ENCODE measurements at places on chromosomes 7 and 10.

DNA sequence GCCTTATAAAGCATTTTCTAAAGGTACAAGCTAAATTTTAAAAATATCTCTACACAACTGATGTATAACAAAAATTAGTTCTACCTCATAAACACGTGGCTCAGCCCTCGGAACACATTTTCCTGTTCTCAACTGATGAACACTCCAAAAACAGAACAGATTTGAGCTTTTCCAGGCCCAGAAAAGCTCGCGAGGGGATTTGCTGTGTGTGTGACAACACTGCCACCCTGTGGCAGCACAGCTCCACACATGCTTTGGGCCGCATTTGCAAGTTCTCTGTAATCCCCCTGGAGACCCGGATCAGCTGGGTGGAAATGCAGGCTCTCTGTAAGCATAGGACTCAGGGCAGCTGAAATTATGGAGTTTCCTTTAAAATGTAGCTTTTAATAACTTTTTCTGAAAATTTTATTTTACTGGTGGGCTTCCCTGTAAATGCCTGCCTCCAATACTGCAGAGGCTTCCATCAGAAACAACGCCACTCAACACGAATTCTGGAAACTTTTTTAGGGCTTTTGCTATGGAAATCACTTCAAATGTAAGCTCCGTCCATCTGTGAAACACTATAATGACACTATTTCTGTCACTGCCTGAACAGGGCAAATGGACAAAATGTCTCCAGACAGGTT, 155.5 kb downstream of the COBL start:
- peak; percentile 8 for DNase-seq

DNA sequence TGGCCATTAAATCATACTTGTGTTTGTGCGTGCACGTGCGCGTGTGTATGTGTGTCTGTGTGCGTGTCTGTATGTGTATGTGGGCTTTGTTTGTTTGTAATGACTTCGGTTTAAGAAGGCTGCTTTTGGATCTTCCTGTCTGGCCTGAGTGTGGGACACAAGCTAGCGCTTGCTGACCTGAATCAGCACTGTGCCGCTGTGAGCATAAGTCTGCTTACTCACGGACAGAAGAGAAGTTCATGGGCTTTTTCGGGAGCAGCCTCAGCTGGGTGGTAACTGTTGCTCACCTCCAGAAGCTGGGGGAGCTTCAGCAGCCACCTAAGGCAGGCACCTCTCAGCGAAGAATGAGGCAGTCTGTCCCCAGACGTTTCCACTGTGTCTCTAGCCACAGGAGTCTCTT, 56.1 kb upstream of the TRUB1 start:
- no peak for DNase-seq

DNA sequence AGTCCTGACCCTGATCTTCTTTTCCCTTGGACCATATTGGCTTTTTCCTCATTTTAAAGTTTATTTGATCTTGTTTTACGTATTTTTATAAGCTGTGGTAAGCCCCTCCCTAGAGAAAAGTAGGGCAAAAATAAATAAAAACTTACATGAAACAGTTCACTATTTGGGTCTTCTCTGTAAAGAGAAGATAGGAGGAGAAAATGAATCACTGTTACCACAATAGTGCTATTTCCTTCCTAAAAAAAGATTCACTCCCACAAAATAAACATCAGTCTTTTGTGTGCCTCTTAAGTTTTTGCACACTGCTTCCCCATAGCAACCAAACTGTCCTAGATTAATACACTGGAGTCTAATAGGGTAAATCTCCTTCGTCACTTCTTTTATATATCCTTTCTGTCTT, 1.4 kb upstream of the SVIL start:
- DNase-seq = no peak

DNA sequence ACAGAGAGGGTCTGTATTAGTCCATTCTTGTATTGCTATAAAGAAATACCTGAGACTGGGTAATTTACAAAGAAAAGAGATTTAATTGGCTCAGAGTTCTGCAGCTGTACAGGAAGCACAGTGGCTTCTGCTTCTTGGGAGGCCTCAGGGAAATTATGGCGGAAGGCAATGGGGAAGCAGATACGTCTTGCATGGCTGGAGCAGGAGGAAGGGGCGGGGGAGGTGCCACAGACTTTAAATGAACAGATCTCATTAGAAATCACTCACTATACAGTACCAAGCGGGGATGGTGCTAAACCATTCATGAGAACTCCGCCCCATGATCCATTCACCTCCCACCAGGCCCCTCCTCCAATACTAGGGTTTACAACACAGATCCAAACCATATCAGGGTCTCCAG, 3.7 kb upstream of the CALU start:
- DNase-seq = no peak

DNA sequence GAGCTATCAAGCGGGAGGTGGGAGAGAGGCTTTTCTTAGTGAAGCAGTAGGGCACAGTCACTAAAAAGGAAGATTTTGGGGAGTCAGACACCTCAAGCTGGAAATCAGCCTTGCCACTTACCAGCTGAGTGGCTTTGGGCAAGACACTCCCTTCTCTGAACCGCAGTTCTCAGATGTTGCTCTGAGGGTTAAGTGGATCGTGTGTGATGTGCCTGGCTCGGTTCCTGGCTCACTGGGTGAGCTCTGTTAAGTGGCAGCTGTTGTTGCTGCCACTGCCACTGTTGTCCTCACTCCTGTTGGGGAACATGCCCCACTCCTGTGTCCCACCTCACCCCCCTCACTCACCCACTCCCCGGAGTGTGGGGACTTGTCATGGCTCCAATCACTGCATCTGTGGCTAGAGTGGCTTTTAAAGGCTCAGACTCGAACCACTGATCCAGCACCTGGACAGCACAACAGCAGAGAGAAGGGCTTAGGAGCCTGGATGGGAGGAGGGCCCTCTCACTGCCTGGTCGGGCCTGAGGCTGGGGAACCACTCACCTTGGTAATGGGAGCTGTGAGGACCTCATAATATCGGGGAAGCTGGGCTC, 20.0 kb downstream of the PYROXD2 start:
- DNase-seq = no peak

- no peak for DNase-seq
Measured at GRCh38 chr7:23072922-23073321, 32.7 kb upstream of the KLHL7 start.

- DNase-seq = no peak
Measured at GRCh38 chr7:11252705-11253272, 279.1 kb downstream of the PHF14 start.

DNA sequence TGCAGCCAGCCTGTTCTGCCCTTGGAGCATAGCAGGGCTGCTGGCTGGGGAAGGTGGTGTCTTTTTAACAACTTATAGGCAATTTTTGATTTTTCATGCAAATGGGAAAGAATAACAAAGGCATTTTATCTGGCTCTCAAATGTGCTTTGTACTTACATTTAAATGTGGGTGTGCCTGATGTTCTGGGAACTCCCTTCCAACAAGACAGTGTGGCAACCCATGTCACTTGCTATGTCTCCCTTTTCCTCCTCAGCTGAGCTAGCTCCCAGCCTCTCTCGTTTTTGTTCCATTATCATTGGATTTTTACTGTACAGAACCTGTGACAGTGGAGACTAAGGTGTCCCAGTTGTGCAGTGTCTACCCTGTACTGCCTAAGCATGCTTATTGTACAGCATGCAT, 93.5 kb upstream of the PDCD4 start:
- DNase-seq = no peak

- no peak for DNase-seq
Measured at GRCh38 chr7:112510001-112510742, 29.4 kb downstream of the LSMEM1 start.

GRCh38 chr10:121734589-121735045, 136.4 kb upstream of the FGFR2 start:
- DNase-seq = no peak

GRCh38 chr7:26337232-26337865, 45.7 kb downstream of the SNX10 start:
- no peak for DNase-seq

DNA sequence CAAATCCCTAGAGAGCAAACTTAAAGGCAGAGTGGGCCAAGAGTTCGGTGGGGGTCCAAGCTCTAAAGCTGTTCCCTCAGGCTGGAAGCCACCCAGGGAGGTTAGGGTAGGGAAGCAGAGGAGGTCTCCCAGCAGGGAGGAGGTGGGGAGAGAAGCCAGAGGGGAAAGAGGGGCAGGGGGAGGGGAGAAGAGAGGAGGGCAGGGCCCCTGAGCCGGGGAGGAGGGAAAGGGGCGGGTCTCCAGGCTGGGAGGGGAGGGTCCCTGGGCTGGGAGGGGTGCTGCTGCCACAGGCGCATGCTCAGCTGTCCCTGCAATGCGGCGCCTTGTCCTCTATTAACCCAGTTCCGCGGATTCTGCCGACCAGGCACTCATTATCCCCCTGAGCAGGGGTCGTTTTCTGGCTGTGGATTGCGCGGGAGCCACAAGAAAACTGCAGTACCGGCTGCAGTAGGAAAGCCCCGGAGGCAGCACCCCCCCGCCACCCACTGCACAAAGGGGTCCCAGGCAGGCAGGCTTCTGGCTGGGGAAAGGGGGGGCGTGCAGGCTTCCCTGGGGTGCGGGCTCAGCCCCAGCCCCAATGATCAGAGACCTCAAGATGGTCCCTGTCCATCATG, 49.3 kb downstream of the CAMK2B start:
- no peak for DNase-seq

- DNase-seq = no peak
Measured at GRCh38 chr10:36725581-36726520, 399.5 kb upstream of the ANKRD30A start.

- DNase-seq = no peak
Measured at GRCh38 chr10:60536529-60537114, 146.9 kb upstream of the ANK3 start.

DNA sequence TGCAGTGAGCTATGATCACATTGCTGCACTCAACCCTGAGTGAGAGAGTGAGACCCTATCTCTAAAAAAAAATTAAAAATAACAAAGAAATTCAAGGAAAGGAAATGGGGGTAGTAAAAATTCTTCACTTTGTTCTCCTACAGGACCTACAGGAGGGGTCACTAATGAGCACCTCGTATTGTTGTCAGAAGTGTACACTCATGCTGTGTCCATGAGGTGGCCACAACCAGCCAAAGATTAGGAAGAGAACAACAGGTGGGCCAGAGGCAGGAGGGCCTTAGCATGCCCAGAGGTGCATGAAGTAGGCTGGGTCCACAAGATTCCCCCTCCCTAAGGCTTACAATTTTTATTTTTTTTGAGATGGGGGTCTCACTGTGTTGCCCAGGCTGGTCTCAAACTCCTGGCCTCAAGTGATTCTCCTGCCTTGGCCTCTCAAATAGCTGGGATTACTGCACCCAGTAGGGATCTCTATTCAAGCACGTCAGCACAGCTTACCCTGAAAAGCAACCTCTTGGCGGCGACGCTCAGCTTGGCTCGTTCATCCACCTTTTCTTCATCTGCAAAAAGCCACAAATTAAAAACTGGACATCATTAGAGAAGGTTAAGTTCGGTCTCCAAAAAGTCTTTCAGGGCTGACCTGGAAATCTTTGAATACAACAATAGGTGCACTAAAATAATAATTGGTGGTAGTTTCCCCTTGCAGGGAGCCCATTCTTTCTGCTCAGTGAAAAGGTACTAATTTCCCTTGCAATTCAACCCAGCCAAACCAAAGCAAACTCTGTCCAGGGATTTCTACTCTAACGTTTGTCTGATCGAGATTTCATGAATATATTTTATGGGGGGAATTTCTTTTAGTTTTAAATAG, 104.4 kb downstream of the SVIL start:
- no peak for DNase-seq

DNA sequence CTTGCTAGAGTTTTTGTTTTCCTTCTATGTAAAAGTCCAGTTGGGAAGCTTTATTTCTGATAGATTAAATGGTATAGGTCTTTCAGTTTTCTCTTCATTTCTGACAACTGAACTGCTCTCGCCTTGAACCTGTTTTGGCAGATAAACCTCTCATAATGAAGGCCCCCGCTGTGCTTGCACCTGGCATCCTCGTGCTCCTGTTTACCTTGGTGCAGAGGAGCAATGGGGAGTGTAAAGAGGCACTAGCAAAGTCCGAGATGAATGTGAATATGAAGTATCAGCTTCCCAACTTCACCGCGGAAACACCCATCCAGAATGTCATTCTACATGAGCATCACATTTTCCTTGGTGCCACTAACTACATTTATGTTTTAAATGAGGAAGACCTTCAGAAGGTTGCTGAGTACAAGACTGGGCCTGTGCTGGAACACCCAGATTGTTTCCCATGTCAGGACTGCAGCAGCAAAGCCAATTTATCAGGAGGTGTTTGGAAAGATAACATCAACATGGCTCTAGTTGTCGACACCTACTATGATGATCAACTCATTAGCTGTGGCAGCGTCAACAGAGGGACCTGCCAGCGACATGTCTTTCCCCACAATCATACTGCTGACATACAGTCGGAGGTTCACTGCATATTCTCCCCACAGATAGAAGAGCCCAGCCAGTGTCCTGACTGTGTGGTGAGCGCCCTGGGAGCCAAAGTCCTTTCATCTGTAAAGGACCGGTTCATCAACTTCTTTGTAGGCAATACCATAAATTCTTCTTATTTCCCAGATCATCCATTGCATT, 27.1 kb downstream of the MET start:
- no peak for DNase-seq

- no peak for DNase-seq
Measured at GRCh38 chr7:154628556-154628955, 374.4 kb downstream of the PAXIP1 start.

Measured in stimulated activated CD4-positive, alpha-beta T cell treated with anti-CD3 and anti-CD28 coated beads, Interleukin-1b, Interleukin-23, amount 100 ng/mL, for 1 hour (primary cell).